Right cardiac atrium (tissue), 5 donors: ENCODE measurements at places on chromosomes 3 and 15. TPM values are rescaled to one million over a fixed set of nuclear protein-coding genes. Genes with fewer than 3 reads are reported as not detected.

Gene CTXND1
- 0.43 TPM for polyA plus RNA-seq

- DNase-seq, result no peak
These were observed 13.6 kb upstream of the TATDN2 start for GRCh38 chr3:10234526-10235230.

DNA sequence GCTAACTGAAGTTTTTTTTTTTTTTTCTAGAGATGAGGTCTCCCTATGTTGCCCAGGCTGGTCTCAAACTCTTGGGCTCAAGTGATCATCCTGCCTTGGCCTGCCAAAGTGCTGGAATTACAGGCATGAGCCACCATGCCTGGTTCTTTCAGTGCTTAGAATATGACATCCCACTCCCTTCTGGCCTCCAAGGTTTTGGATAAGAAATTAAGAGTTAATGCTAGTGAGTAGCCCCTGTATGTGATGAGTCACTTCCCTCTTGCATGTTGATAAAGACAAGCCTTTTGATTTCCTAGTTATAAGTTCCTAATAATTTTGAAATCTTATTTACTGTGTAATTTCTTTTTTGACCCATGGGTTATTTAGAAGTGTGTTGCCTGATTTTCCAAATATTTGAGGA is 35.7 kb upstream of the DNAJC19 start:
- DNase-seq, result no peak

- DNase-seq, result no peak
These were observed 29.6 kb downstream of the CPOX start for GRCh38 chr3:98563661-98564281.

DNA sequence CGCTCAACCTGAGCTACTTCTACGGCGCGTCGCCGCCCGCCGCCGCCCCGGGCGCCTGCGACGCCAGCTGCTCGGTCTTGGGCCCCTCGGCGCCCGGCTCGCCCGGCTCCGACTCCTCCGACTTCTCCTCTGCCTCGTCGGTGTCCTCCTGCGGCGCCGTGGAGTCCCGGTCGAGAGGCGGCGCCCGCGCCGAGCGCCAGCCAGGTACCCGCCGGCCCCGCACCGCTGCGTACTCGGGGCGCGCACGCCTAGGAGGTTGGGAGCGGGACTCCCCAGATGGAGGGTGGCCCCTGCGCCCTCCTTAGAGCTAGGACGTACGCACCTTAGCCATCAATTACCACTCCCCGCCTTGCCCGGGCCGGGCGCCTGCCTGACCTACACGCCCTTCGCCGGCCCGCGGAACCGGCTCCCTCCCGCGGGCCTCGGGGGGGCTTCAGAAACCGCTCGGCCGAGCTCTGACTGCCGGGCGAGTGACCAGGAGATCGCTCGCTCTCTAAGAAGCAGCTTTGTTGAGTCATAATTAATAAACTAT is 466 bp downstream of the NFKBIZ start:
- DNase-seq, result peak; percentile 54

- DNase-seq, result no peak
These were observed 6.3 kb downstream of the DNAH1 start for GRCh38 chr3:52322466-52322865.
